ENCODE measurements at places on chromosomes 3 and 15.
A peak's percentile ranks its signal among the peaks of the same experiment; 100 is the strongest.

GRCh38 chr15:63920504-63921175, 86.9 kb upstream of the HERC1 start:
- no peak for DNase-seq

- no peak for DNase-seq
Observed at GRCh38 chr3:156617145-156617544, 57.2 kb upstream of the TIPARP start.

DNA sequence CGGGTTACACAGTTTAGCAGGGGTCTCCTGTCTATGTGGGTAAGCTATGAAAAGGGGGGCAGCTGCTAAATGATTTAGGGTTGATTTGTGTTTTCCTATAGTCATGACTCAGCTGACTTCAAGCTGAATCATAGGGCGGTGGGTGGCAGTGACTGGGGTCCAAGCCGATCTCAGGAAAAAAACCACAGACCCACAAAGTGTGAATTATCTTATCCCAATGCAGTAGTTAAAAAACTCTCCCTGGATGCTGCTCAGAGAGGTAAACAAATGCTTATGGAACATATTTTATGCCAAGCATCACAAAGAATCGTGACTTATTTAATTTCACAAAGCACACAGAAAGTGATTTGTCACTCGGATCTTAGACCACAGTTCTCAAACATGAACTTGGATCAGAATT, 18.4 kb upstream of the TOPAZ1 start:
- DNase-seq, result no peak

GRCh38 chr3:23611737-23612295, 193.9 kb upstream of the UBE2E1 start:
- no peak for DNase-seq

GRCh38 chr3:56415652-56416051, 52.6 kb downstream of the ERC2 start:
- DNase-seq, result no peak

- no peak for DNase-seq
Observed at GRCh38 chr3:141425523-141426233, 57.4 kb downstream of the ZBTB38 start.

GRCh38 chr3:123626881-123627280, 42.0 kb upstream of the HACD2 start:
- DNase-seq, result no peak

GRCh38 chr3:123663977-123664376, 79.1 kb upstream of the HACD2 start:
- no peak for DNase-seq

GRCh38 chr3:122760453-122761271, 33.0 kb downstream of the HSPBAP1 start:
- DNase-seq, result no peak

- DNase-seq, result no peak
Observed at GRCh38 chr15:64877435-64877834, 34.3 kb upstream of the ANKDD1A start.

- no peak for DNase-seq
Observed at GRCh38 chr3:40841131-40841530, 316.4 kb downstream of the ZNF621 start.

DNA sequence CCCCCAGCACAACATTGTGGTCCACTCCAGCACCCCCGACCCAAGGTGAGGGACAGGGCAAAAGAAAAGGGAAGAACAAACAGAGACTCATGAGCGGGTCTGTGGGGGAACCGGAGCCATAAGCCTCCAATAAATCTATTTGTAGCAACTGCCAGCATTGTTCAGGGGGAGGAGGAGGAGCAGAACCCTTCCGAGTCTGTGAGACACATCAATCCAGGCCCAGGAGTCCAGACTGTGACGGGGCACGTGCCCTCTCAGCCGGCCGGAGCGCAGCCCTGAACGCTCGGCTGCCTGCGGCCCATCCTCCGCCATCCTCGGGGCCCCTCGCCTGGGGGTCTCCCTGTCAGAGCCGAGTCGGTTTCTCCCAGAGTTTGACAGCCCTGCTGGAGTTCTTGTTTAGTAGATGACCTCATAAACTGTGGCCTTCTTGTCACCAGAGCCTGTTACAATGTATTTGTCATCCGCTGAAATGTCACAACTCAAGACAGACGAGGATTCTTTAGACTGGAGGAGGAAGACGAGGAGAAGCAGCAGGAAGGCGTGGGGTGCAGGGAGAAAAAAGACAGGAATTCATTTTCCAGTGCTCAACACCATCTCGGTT, 47.9 kb downstream of the TLE3 start:
- no peak for DNase-seq

GRCh38 chr3:177792311-177793030, 595.2 kb upstream of the TBL1XR1 start:
- no peak for DNase-seq

DNA sequence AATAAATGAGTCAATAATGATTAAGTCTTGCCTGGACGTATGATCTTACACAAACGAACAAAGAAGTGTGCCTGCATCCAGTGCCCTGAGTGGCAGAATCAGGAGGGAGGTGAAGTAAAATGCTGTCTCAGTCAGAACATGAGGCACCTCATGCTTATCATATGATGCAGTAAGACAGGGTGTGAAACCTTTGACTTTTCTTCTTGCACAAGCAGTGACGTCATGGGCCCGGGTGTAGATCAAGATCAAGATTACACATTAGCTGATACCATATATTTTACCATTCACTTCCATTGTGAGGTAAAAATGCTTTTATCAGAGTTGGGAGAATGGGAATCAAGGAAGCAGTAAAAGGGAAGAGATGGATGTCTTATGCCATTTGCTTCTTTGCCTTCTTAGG, 291.6 kb upstream of the PLSCR5 start:
- DNase-seq, result no peak

GRCh38 chr3:194870394-194871110, 184.9 kb downstream of the FAM43A start:
- no peak for DNase-seq

- no peak for DNase-seq
Observed at GRCh38 chr3:111729087-111729846, 129.8 kb upstream of the PHLDB2 start.

DNA sequence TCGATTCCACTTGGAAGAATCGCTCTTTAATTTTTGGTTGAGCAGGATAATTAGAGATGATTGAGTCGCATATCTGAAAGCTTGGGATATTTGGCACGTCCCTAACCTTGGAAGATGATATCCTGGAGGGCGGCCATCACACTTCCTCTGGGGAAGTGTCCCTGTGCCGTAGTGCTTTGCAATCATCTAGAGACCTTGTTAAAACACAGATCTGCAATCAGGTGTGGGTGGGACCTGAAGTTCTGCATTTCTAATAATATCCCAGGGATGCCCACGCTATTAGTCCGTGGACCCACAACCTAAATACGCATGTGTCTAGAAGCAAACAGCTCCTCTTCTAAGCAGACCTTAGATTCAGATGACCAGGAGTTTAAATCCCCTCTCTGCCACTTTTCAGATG, 20.5 kb downstream of the MYO1E start:
- no peak for DNase-seq

DNA sequence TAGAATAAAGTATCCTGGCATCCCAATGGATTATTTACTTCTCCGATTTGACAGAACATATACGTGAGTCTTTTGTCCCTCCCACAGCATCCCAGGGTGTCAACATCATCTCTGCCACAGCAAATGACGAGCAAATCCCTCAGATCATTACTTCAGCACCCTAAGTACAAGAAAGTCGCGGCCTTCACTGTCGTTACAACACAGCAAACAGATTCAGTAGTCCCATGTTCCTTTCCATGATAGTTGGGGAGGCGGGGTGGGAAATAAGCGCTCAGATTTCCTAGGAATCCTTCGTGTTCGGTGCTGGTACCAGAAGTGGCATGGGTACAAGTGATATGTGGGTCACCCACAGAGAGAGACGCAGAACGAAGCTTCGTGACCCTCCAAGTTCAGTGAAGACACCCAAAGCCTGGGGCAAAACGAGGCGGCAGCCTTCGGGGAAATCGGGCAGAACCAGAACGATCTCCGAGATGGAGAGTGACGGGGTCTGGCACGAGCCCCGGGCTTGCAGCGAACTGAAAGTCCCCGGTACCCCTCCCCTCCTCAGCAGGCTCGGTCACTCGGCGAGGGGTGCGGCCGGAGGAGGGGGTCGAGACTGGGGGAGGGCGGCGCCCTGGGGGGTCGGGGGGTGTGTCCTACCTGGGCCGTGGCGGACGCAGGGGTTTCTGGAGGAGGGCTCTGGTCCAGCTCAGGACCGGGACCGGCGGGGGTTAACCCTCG, 619 bp downstream of the TTBK2 start:
- DNase-seq, result peak; percentile 27

- DNase-seq, result no peak
Observed at GRCh38 chr15:71804226-71804625, 6.1 kb upstream of the NR2E3 start.

DNA sequence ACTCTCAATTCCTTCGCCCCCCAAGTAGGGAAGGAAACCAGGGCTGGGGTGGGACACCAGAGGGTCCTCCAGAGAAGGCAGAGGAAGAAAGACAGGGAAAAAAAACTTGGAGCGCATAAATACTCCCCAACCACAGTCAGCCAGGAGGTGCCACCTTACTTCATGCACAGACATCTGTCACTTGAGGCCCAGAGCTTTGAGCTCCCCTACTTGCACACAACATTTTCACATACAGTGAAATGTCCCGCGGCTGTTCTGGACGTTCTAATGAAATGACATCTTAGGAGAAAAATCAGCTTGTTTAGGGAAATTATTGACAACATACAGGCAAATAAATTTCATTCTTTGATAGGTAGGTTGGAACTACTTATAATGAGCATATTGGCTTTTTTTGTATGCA, 113.0 kb downstream of the LIPC start:
- DNase-seq, result no peak

DNA sequence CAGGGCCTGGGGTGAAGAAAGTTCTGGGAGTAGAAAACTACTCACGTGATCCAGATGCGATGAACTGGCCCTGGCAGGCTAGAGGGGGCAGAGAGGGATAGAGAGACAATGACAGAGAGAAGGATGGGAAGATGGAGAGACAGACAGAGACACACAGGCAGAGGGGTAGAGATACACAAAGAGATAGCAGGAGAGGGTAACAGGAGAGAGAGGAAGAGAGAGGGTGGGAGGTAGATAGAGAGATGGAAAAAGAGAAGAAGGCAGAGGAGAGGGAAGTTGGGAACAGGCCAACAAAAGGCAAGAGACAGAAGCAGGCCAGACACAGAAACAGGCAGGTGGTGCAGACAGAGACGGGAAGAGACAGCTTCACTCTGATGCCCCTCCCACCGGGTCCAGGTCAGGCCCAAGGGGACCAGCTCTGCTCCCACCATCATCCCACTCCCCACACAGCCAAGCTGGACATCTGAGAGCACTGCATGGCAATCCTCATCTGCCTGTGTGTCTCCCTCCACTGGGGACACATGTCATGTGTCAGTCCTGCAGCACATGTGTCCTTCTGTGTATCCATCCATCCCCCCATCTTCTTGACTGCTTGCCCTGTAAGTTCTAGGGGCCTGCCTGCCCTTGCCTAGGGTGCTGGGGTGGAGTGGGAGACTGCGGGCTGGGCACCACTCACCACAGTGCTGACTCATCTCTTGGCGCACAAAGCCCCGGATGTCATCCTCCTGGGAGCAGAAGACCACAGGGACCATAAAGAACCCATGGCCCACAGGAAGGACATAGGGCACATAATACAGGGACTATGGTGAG, 2.2 kb upstream of the UCN2 start:
- no peak for DNase-seq

GRCh38 chr3:154011036-154011435, 110.2 kb upstream of the ARHGEF26 start:
- no peak for DNase-seq

GRCh38 chr15:68151277-68151676, 53.9 kb downstream of the CALML4 start:
- no peak for DNase-seq

GRCh38 chr3:123876858-123877257, 7.3 kb downstream of the MYLK start:
- DNase-seq, result no peak

- DNase-seq, result peak; percentile 42
Observed at GRCh38 chr3:88203642-88204055, 53.9 kb downstream of the C3orf38 start.

DNA sequence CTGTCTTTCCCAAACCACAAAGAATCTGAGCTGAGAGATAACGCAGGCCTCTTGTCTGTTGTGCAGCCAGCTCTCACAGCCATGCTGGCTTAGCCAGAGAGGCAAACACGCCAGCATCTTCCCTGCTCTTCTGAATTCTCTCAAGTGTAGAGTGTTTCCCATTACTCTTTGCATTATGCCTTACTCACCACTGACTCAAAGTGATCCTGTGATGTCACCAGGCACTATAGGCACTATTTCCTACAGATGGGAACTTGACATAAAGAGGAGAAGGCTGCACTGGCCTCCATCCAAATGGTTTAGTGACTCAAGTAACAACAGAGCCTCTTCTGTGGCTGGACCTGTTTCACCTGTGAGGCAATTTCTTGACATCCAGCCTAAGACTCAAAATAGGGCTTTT, 44.4 kb downstream of the PDZRN3 start:
- no peak for DNase-seq

DNA sequence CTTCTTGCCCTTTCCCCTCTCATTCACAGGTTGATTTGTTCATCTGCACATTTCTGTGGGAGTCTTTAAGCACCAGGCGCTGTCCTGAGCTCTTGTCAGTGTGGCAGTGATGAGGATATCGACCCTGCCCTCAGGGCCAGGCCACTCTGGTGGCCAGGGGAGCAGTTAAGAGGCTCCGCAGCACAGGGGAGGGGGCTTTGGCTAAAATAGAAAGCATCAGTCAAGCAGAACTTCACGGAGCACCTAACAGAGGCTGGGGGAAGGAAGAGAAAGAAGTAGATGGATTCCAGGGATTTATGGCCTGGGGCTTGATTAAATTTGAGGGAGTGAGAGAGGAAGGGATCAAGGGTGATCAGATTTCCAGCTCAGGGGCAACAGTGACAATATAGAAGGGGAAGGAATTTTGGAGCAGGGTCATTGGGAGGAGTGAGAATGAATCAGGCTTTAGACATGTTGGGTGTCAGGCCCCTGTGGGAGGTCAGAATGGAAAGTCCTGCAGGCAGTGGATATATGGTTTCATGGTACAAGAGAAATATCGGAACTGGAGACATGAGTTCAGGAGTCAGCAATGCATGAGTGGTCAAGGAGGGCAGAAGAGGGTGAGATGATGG, 73.0 kb upstream of the GLCE start:
- no peak for DNase-seq

Data from CD4-positive, alpha-beta T cell treated with Interleukin-4 for 4 hours (primary cell).